Epithelial cell of umbilical artery (primary cell): ENCODE measurements at places on chromosomes 3 and 15. TPM values are rescaled to one million over a fixed set of nuclear protein-coding genes. Genes with fewer than 3 reads are reported as not detected.

TMCO5A gene
- not detected in 2 replicates for total RNA-seq

CELF6 gene
- total RNA-seq: not detected in 2 replicates

TBC1D23 gene
- 43.5 and 76.6 TPM in 2 replicates for total RNA-seq

TNFAIP8L3 gene
- 8.8 and 10.2 TPM in 2 replicates for total RNA-seq

GABRR3 gene
- total RNA-seq: not detected in 2 replicates

FEZF2 gene
- not detected in 2 replicates for total RNA-seq

CLDN18 gene
- not detected in 2 replicates for total RNA-seq

GOLGA6D gene
- not detected in 2 replicates for total RNA-seq

THBS1 gene
- total RNA-seq: 6,476 and 6,779 TPM in 2 replicates

FGF12 gene
- total RNA-seq: 0.15 and 1.6 TPM in 2 replicates

COLQ gene
- total RNA-seq: 0.46 and 0.97 TPM in 2 replicates

CLRN1 gene
- not detected in 2 replicates for total RNA-seq

PLCH1 gene
- total RNA-seq: under 0.01 TPM in 2 replicates

APBA2 gene
- total RNA-seq: 35.7 and 37.4 TPM in 2 replicates

FOXB1 gene
- not detected in 2 replicates for total RNA-seq

MUC4 gene
- total RNA-seq: under 0.01 TPM in 1 of 2 replicates, not detected in the other

AZI2 gene
- total RNA-seq: 45.7 and 50.0 TPM in 2 replicates

CCK gene
- not detected in 2 replicates for total RNA-seq

EPHA6 gene
- total RNA-seq: not detected in 2 replicates

TCTA gene
- 13.7 and 15.9 TPM in 2 replicates for total RNA-seq

SLC12A1 gene
- total RNA-seq: not detected in 2 replicates

TSC22D2 gene
- total RNA-seq: 5.2 TPM in 2 replicates

ATG3 gene
- 90.0 and 98.9 TPM in 2 replicates for total RNA-seq

NR1I2 gene
- 0.15 TPM in 1 of 2 replicates, not detected in the other for total RNA-seq

NUSAP1 gene
- total RNA-seq: 69.5 and 109 TPM in 2 replicates

SEC22A gene
- 46.1 and 57.8 TPM in 2 replicates for total RNA-seq

TEX9 gene
- total RNA-seq: 1.9 and 3.2 TPM in 2 replicates

DUOXA2 gene
- total RNA-seq: not detected in 2 replicates

LYZL4 gene
- total RNA-seq: not detected in 2 replicates

NEIL1 gene
- total RNA-seq: 13.3 and 17.5 TPM in 2 replicates

STRIT1 gene
- not detected in 2 replicates for total RNA-seq

C3orf52 gene
- 4.2 and 4.6 TPM in 2 replicates for total RNA-seq

RASGRP1 gene
- under 0.01 and 0.15 TPM in 2 replicates for total RNA-seq

RARB gene
- total RNA-seq: 10.5 and 31.2 TPM in 2 replicates

P2RY13 gene
- total RNA-seq: not detected in 2 replicates

ZNF501 gene
- 3.2 and 5.8 TPM in 2 replicates for total RNA-seq

TMIE gene
- total RNA-seq: under 0.01 and 0.15 TPM in 2 replicates

RNF168 gene
- 28.6 and 34.2 TPM in 2 replicates for total RNA-seq

PLA2G4E gene
- not detected in 2 replicates for total RNA-seq

ITIH1 gene
- not detected in 2 replicates for total RNA-seq

SYNPR gene
- total RNA-seq: not detected in 2 replicates

GPR27 gene
- total RNA-seq: under 0.01 TPM in 1 of 2 replicates, not detected in the other

GPR15 gene
- not detected in 2 replicates for total RNA-seq
